ENCODE measurements at places on chromosomes 4 and X.

DNA sequence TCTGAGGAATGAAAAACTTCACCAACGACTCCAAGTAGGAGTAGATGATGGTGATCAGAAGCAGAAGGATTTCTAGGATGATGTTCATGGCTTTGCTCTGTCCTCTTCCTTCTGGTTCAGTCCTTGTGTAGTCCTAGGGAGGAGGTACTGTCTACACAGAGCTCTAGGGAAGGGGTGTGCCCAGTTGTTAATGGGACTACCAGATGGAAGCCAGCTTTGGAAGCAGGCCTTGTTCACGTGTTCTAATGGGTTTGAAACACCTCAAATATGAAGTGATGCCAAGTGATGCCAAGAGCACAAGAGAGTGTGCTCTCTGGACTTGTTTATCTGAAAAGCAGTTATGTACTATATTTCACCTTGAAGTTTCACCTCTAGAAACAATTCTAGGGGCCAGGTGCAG is at the start of gene HSD17B13:
Gene HSD17B13, minus strand, starts transcription at position 129 of the 400 bp plus-strand sequence. Its CDS starts 41 bp downstream, at position 88.
- no peak for DNase-seq

DNA sequence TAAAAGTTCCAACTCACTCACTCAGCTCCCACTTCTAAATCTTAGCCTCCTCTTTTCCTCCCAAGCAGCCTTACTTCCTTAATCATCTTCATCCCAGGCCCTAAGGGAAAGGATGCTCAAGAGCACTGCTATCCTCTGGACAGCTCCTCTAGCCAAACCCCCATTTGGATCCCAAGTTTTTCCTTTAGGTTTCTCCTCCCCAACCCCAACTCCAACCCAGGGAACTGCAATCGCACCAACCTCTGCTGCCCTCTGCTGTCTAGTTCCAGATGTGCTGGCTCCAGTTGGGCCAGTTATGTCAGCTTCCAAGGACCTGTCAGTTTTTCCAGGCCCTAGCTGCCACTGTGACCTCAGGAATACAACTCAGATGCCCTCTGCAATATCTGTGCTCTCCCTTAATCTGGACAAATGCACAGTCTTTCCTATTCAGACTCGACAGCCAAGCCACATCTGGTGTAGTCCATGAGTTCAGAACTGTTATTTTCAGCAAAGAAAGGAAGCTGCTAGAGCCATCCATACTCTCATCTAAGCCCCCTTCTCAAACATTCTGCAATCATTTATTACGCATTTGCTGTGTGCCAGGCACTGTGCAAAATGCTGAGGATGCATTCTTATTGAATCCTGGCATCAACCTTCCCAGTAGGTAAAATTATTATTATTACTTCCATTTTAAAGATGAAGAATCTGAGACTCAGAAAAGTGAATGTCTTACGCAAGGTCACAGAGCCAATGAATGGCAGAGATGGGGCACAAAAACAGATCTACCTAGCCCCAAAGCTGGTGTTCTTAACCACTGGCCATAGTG is 12.3 kb upstream of the XPNPEP2 start:
- peak; percentile 58 for DNase-seq

DNA sequence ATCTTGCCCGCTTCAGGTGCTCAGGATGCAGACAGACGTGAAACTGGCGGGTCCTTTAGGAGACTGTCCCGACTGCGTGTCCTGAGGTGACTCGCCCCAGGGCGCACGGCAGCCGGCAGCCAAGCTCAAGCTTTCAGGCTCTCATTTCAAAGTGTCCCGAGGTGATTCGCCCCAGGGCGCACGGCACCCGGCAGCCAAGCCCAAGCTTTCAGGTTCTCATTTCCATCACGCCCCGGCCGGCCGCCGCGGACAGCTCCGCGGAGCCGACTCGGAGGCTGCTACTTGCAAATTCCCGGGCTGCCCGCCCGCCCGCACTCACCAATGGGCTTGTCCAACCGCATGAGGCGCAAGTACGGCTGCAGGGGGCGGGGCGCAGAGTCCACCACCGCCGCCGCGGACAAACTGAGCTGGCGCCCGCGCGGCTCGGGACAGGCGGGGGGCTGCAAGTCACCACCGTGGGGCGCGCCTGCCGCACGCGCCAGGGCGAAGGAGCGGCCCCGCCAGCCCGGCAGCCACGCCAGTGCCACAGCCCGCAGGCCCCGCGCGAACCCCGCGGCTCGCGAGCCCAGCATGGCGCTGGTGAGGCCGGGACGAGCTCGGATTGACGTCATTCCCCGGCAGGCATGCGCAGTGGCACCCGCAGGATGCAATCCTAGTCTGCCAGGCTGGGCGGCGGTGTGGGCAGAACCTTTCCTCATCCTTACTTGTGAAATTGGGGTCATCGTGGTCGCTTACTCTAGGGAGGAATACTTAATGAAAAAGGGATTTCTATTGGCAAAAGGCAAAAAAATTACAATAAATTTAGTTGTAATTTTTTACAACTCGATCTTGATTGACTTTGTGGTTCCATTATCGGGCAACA is at the start of gene COQ2:
Gene COQ2, minus strand, starts transcription at position 606 of the 862 bp plus-strand sequence. Its CDS starts 34 bp downstream, at position 572.
- DNase-seq = peak; percentile 99

DNA sequence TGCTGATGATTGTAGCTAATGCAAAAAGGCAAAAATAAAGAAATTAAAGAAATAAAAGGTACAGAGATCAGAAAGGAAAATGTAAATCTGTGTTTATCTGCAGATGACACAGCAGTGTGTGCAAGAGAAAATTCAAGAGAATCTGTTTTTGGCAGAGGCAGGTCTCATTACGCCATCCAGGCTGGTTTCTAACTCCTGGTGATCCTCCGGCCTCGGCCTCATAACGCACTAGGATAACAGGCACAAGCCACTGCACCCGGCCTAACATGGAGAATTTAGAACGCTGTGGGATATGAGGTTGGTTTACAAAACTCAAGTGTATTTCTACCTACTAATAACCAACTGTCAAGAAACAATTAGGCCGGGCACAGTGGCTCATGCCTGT is 29.4 kb downstream of the CTBP1 start:
- no peak for DNase-seq

GRCh38 chr4:21209860-21210259 is 509.6 kb downstream of the PACRGL start:
- no peak for DNase-seq

- no peak for DNase-seq
Observed at GRCh38 chr4:67879486-67879885, 4.3 kb downstream of the TMPRSS11D start.

GRCh38 chrX:38578167-38578566 is 16.8 kb downstream of the TSPAN7 start:
- no peak for DNase-seq

- DNase-seq = no peak
Observed at GRCh38 chrX:11239230-11239629, 54.0 kb upstream of the AMELX start.

GRCh38 chrX:7706032-7706431 is 136.9 kb upstream of the VCX start:
- no peak for DNase-seq

DNA sequence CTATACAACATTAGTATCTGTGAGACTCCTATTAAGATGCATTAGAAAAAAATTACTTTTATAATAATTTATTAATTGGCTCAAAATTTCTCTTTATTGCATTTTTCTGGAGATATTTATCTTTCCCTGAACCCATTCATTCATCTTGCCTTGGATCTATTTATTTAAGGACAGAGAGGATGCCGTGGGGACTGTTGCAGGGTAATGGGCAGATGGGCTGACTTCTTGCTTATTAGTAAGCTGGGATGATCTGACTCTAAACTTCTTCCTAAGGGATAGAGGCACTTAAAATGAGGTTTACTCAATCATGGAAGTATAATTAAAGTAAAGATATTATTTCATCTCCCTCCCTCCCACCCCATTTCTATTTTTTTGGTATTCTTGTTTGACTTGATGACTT is 18.2 kb upstream of the ANK2 start:
- no peak for DNase-seq

DNA sequence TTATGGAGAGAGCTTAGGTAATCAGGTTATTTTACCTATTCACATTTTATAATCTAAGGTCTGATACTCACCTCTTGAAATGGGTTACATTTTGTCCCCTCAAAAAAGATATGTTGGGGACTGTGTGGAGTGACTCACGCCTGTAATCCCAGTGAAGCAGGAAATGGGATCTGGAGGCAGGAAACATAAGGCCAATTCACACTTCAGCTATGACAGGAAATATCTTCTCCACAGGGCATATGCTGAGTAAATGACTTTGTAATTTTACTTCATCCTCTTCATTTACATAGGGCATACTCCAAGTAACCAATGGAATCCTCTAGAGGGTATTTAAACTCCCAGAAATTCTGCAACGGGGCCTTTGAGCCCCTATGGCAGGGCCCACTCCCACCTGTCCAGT is 54.8 kb upstream of the ZMAT1 start:
- DNase-seq = no peak

- no peak for DNase-seq
Observed at GRCh38 chr4:134499074-134499473, 297.5 kb upstream of the PABPC4L start.

GRCh38 chr4:33989820-33990443 is 2254.4 kb downstream of the ARAP2 start:
- DNase-seq = no peak

DNA sequence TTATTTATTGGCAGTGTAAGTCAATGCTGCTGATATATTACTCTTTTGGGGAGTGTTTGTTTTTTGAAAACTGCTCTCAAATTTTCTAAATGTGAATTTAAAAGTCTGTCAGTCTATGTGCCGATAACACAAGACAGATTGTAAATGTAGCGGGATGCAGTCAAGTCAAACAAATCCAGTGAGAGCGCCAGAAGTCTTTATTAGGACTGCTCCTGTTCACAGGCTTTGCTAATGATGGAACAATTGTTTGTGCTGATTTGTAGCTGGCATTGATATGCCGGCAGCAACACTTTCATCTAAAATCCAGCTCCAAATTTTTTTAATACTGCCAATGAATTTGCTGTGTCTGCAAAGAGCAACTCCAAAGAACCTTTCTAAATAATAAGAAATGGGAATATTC is 78.7 kb upstream of the TET2 start:
- no peak for DNase-seq

- no peak for DNase-seq
Observed at GRCh38 chr4:45442466-45442865, 681.4 kb downstream of the GABRG1 start.

DNA sequence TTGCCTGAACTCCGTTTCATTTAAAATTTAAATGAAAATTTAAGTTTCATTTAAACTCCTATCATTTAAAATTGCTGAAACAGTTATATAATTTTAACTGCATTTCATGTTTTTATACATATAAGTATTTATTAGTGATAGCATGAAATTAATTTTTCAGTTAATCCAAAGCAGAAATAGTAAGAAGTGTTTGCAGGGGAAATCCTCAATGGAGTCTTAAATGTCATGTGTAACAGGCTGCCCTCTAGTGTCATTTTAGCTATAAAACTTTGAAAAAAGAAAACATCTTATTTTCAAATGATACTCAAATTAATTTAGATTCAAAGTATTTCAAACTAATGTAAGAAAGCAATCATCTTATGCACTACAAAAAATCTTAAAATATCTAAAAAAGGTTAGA is 27.2 kb downstream of the TAPT1 start:
- no peak for DNase-seq

GRCh38 chr4:143288171-143288570 is 48.5 kb upstream of the GAB1 start:
- no peak for DNase-seq

- DNase-seq = no peak
Observed at GRCh38 chr4:88623097-88623496, 30.8 kb downstream of the HERC3 start.

- no peak for DNase-seq
Observed at GRCh38 chr4:40763228-40763716, 13.5 kb downstream of the NSUN7 start.

GRCh38 chr4:72209600-72209999 is 177.8 kb downstream of the NPFFR2 start:
- no peak for DNase-seq

DNA sequence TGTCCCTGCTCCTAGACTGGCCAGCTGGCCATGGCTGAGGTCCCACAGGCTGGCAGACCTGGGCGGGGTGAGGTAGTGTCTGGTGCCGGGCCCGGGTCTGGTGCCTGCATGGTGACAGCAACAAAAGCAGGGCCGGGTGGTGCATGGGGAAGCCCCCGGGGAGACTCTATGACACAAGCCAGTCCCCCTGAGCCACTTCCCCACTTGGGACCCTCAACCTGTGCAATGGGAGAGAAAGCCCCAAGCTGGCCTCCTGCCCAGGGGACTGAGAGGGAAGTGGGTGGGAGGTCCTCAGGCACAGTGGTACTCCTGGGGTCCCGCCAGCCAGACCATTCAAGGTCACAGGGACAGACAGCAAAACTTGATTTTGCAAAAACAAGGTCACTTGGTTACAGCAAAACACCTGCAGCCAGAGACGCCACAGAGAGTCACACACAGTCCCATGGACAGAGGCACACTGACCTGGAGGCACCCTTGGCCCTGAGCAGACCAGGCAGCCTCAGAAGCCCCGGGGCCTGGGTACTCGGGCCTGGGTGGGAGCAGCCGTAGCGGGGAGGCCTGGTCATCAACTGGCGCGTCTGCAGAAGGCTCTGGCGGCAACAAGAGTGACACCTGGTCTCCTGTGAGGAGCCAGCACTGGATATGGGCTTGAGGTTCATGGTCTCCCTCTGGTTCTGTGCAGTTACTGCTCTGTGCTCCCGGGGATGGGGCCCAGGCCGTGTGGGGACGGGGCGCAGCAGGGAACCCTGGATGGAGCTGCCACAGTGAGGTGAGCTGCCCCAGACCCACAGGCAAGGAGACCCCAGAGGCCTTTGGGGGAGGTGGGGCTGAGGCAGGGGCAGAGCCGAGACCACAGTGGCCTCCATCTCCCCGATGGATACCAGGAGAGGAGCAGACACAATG is 60.6 kb downstream of the HTRA3 start:
- DNase-seq = peak; percentile 66

DNA sequence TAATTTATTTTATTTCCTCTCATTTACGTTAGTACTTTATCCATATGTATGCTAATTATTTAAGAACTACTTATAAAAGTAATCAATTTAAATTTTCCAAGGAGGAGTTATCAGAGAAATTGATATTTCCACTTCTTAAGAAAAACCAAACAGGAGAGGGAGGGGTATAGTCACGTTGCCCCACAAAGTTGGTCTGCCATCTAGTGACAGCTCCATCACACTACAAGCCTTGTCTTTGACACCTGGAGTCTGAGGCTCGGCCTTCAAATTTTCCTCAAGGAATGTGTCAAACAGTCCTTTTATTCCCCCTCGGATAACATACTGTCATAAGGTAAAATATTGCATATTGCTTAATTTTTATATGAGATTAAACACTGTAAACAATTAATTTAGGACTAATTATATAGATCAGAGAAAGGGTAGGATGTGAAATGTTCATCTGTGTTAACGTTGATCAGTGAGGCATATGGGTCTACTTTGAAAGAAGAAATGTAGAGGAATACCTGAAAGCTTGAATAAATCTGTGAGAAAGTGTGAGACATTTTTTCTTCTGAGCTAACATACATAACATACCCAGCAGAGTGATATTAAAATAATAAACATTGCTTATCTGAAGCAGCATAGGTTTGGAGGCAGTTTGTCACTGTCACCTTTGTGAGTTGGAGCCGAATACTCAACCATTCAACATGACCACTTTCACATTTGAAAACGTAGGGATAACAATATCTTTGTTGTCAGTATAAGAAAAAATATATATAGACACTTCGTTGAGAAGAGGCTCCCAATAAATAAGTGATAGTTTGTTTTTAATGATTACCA is 114.4 kb downstream of the GLRA3 start:
- no peak for DNase-seq
